Left ventricle myocardium inferior (tissue), 1 donor: ENCODE measurements at places on chromosomes 7 and 10.

DNA sequence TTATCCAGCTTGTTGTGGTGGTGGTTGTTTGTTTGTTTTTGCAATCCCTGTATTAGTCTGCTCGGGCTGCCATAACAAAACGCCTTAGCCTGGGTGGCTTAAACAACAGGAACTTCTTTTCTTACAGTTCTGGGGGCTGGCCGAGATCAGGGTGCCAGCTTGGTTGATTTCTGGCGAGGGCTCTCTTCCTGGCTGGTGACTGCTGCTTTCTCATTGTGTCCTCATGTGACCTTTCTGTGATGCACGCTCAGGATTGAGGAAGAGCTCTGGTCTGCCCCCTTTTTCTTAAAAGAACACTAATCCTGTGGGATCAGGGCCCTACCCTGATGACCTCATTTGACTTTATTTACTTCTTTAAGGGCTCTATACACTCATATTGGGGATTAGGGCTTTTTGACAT lies 107.1 kb upstream of the NRP1 start:
- no peak for DNase-seq

- no peak for DNase-seq
Observed at GRCh38 chr10:15725603-15726002, 5.9 kb upstream of the ITGA8 start.

DNA sequence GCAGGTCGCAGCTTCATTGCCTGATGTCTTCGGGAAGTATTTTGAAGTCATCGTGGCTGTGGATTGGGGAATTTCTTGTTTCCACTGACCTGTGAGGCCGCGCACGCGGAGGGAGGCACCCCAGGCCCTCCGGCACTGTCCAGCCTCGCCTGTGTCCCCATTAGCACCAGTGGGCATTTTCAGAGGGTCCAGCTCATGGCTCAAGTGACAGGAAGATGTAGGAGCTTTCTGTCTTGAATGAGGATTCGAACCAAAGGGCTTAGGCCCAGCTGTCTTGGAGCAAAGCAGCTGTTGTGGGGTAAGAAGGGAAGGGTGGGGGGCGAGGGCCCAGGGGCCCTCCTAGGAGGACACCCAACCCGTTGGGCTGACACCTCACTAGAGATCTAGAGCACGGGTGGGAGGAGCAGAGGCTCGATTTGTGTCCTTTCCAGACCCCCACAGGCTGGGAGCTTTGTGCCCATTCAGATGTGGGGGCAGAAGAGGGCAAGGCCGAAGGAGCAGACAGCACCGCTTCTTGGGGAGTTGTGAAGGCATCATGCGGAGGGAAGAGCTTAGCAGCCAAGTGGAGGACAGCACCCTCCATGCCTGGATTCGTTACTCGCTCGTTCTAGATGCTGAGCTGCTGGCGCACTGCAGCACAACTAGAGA lies 914 bp downstream of the ZNF37A start:
- no peak for DNase-seq

DNA sequence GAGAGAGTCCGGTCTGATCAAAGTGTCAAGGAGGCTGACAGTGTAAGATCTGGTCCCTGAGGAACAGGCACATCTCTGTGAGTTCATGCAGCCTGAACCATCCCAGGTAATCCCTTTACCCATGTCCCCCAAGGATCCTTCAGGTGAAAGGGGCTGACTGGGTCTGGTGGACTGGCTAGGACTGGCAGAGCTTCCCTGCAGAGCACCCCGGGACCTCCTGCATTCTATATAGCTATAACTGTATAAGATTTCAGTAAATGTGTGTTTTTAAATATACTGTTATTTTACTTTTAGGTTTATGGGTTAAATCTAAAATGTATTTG lies 246.8 kb downstream of the ELMO1 start:
- DNase-seq, result no peak

DNA sequence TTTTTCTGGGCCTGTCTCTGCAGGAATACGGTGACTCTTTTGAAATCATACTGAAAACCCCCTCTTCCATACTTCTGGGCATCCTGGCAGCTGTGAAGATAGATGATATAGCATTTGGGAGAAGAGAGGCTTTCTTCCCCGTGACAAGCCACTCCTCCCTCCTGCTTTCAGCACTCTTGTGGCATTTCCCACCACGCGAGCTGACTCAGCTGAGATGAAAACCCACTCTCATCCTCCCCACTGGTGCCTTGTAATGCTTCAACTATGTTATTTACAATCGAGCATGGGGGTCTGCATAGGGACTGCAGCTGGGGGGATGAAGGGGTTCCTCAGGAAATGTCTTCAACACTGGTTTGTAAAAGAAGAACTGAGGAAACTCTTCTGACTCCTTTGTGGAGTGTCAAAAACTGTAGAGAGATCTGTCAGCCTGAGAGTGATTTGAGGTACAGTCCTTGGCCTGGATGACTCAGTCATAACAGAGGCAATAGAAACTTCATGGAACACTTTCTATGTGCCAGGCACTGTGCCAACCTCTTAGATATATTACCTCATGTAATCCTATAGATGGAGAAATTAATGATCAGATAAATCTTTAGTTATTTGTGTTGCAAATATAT lies 1.7 kb upstream of the TBATA start:
- no peak for DNase-seq

DNA sequence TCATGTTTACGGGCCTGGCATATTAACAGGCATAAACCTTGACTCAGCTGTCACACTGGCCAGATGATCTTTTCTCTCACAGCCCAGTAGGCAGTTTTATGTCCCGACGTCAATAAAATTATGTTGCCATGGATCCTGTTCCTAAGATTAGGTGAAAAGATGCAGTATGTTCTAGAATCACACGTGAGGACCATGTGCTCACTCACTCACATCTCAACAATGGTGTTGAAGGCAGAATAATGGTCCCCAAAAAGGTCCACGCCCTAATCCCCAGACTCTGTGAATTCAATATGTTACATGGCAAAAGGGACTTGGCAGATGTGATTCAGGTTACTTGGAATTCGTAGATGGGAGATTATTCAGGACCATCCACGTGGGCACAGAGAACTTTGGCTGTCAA lies 3.5 kb downstream of the DOCK1 start:
- DNase-seq, result no peak

DNA sequence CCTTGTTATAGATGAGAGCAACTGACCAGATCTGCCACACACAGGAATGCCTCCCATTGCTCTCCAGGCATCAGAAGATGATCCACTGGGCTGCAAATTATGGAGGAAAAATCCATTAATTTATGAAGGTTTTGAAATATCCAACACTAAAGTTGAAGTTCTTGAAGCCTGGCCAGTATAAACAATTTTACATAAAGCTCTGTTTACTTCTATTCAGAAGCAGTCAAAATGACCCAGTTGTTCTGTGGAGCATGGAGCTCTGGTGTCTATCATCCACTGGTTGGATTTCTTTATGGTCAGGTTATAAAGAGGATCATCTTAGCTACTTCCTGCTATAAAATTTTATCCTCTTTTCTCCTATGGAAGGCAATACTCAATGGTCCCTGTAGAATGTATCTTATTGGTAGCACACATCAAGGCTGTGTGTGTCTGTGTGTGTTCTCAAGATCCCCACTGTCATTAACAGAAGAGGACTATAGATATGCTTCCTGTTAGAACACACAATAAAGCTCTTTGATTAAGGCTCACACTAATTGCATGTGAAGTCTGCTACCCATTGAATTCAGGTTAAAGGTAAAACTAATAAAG lies 747.4 kb downstream of the SUGCT start:
- DNase-seq, result no peak

- DNase-seq, result peak; percentile 28
Observed at GRCh38 chr7:106037489-106038176, 74.5 kb downstream of the SYPL1 start.

DNA sequence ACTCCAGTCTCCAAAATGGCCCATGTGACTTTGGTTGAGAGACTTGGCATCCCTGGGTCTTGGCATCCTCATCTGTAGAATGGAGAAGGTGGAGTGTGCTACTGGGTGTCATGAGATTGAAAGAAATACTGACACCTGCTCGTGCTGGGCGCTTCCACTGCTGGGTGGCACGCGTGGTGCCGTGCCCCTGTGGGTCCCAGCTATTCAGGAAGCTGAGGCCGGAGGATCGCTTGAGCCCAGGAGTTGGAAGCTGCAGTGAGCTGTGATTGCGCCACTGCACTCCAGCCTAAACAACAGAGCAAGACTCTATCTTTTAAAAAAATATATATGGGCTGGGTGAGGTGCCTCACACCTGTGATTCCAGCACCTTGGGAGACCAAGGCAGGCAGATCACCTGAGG lies 53.1 kb downstream of the NPTX2 start:
- DNase-seq, result no peak

DNA sequence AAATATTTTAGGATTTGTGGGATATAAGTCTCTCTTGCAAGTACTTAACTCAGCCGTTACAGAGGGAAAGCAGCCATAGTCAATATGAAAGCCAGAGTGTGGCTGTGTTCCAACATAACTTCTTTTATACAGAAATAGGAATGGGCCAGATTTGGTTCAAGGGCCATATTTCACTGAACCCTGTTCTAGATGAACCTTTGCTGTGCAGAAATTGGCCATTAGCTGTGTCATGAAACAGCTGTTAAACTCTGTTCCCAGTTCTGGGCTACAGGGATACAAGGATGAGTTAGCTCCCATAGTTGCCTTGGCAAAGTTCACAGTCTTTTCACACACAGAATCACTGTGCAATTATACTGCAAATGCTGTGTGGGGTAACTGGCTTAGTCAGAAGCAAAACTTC lies 213.9 kb upstream of the LRRN3 start:
- DNase-seq, result no peak

DNA sequence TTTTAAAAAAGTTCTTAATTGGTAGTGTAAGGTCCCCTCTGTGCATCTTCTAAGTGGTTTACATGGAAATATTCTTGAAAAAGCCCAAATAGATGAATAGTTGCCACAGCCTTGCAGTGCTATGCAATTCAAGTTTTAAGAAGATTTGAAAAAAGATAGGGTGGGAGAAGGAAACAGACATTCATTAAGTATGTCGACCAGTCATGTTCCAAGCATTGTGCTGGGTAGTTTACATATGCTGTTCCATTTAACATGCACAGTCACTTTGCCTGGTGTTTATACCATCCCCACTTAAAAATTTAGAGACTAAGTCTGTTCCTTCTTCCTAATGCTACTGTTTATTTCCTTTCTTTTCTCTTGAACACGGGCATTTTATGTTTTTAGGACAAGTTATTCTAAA lies 28.1 kb upstream of the NAMPT start:
- no peak for DNase-seq

DNA sequence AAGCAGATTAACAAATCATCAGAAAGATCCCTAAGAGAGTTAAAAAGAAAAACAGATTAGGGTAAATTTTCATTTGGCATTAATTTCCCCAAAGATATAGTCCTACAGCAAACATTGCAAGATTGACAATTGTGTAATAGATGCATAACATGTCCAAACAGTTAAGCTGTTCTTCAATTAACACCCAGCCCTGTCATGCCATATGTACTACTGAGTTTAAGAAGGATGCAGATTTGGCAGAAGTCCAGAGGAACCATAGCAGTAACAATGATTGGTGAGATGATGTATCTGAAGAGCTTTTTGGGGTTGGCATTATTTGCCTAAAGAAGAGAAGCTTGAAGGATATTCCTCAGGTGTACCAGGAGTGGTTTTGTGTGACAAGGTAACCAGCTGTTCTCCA lies 287.6 kb downstream of the LRMDA start:
- no peak for DNase-seq

DNA sequence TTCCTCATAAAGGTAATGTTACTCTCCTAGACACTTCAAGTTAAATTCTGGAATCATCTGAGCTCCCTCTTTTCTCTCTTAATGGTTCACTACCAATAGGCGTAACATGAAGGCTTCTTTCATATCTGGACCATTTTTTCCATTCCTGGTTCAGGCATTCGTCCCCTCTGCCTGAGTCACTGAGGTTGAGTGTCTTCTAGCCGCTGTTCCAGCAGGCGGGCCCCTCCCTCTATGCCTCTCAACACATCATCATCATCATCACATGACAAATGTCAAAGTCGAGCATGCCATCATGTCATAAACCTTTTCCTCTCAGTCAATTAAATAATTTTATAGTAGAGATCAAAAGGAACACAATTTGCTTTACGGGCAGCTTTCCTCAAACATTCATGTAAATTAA lies 168.9 kb upstream of the ASAH2 start:
- no peak for DNase-seq

DNA sequence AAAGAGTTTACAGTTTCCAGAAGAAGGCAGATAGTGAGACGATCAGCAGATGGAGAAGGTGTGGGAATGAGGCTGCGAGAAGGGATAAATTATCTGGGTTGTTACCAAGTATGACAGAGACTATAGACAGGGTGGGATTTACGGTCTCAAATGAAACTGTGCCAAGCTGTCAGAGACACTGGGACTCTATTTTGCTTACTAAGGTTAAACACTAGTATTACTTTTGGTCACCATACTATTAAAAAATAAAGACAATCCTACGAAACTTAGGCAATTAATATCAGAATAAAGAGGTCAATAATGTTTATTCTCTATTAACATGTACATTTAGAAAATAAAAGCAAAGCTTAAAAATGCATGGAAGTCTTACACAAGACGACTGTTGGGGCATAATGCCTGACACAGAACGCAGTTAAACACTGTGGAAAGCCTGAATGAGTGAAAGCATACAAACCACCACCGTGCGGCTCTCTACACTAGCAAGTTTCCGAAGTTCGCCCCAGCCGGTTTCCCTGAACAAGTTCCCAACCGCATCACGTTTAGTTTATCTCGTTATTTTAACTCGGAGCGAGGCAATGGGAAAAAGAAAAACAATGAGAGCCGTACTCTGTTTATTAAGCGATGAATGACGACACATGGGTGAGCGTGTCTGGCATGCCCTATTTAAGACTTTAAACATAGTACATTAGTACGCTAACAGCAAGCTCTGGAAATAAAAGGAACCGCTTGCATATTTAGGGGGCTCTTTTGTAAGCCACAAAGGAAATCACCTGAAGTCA lies 909 bp upstream of the CC2D2B start:
- peak; percentile 26 for DNase-seq
